Cardiac muscle cell (in vitro differentiated cells and primary cell): ENCODE measurements at places on chromosomes 7 and 10. TPM values are rescaled to one million over a fixed set of nuclear protein-coding genes. Genes with fewer than 3 reads are reported as not detected.

GRCh38 chr10:95756041-95756761 lies at the start of gene ENTPD1:
Gene ENTPD1 (plus strand): TSS chr10:95756163. CDS start chr10:95756240, 77 bp downstream.
- DNase-seq: peak; percentile 67
- H3K4me3 ChIP-seq: peak within 1 kb of the TSS; percentile 13
- H3K27me3 ChIP-seq: peaks cover 4% of the 10 kb centered on the region
- no peak within 1 kb of the TSS for H3K27ac ChIP-seq

DNA sequence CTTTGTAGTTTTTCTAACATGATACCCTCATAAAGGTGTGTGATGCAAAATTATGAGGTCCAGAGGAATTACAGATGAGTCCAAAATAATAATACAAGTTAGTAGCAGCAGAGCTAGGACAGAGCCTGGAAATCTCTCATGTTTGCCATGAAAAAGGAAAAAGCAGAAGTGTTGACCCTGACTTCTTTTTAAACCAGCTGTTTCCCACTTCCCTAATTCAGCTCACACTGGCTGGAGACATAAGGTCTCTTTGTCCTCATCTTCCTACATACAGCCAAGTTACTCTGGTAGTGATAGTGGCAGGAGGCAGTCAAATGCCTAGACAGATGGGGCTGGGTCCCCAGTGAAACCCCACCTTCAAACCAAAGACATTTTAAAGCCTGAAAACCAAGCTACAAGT lies 269.2 kb downstream of the C7orf25 start:
- H3K36me3 ChIP-seq: no peaks in the 10 kb centered on the region
- no peaks in the 10 kb centered on the region for H3K27me3 ChIP-seq
- H3K27ac ChIP-seq: no peak overlapping the region
- DNase-seq: no peak
- peaks cover 6% of the 10 kb centered on the region for H3K4me1 ChIP-seq

- peaks cover 7% of the 10 kb centered on the region for H3K36me3 ChIP-seq
- H3K27ac ChIP-seq: peak overlapping the region; percentile 47
- H3K4me1 ChIP-seq: peaks cover 55% of the 10 kb centered on the region
- DNase-seq: peak; percentile 67
These were observed 24.8 kb downstream of the GBX1 start for GRCh38 chr7:151142686-151143040.

GRCh38 chr7:139594911-139595476 lies 71.5 kb downstream of the CLEC2L start:
- H3K4me3 ChIP-seq: no peak overlapping the region
- H3K27ac ChIP-seq: no peak overlapping the region
- H3K4me1 ChIP-seq: no peaks in the 10 kb centered on the region
- H3K36me3 ChIP-seq: peaks cover 89% of the 10 kb centered on the region

DNA sequence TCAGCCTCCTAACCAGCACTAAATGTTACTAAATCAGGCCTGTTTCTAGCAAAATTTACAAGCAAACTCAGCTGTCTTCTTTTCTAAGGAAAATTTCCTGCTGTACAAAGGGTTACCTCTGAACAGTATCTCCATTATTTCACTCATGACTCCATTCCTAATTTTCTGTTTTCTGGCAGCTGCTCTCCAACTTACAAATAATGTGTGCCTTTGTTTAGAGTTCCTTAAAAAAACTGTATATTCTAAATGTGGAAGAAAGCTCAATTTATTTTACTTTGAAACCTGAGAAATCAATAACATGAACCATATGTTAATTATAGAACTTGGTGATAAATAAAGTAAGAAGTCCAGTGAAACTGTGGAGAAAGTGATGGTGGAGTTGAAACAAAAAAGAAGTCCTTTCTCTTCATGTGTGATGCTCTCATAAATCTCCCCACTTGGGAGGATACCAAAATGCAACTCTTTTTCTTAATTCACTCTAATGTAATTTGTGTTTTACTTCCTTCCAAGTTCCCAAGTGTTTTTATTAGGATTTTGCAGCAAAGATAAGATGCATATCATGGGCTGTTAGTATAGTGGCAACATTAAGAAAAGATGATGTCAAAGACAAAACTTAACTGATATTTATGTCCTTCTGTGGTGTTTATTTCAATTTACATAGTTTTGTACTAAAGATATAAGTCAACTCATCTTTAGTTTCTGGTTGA lies 74.8 kb downstream of the CDK6 start:
- DNase-seq: no peak
- H3K4me3 ChIP-seq: no peak overlapping the region
- H3K36me3 ChIP-seq: no peaks in the 10 kb centered on the region
- no peak overlapping the region for H3K27ac ChIP-seq
- H3K27me3 ChIP-seq: no peaks in the 10 kb centered on the region

DNA sequence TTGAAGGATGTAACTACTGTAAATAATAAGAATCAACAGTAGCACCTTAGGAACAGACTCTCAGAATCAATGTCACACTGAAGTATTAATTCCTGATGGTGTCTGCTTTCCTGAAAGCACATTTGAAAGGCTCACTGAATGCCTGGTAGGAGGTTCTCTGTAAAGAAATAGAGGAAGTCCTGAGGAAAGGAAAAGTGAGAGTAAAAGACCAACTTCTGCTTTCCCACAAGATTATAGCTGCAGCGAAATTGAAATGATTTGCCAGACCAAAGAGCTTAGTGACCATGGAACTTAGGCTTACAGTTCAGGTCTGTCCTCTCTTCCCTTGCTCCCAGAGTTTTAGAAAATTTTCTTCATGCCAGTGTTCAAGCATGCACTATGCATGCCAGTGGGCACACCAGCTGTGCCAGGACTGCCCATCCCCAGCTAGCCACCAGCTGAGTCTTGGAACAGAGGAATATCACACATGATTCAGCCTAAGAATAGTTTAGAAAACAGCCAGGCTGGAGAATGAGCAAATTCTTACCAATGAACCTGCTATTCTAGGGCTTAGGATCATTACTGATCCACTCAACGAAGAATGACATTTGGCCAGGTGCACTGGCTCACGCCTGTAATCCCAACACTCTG lies 123.2 kb downstream of the HERPUD2 start:
- H3K36me3 ChIP-seq: no peaks in the 10 kb centered on the region
- no peak overlapping the region for H3K27ac ChIP-seq
- H3K4me3 ChIP-seq: no peak overlapping the region
- no peaks in the 10 kb centered on the region for H3K4me1 ChIP-seq

GRCh38 chr10:86346799-86347665 lies 19.6 kb downstream of the GRID1 start:
- DNase-seq: no peak
- no peak overlapping the region for H3K4me3 ChIP-seq
- no peaks in the 10 kb centered on the region for H3K27me3 ChIP-seq
- H3K36me3 ChIP-seq: no peaks in the 10 kb centered on the region
- H3K27ac ChIP-seq: no peak overlapping the region
- H3K4me1 ChIP-seq: peaks cover 3% of the 10 kb centered on the region

GRCh38 chr10:74077416-74077815 lies 73.2 kb downstream of the AP3M1 start:
- no peak for DNase-seq
- no peak overlapping the region for H3K27ac ChIP-seq

DNA sequence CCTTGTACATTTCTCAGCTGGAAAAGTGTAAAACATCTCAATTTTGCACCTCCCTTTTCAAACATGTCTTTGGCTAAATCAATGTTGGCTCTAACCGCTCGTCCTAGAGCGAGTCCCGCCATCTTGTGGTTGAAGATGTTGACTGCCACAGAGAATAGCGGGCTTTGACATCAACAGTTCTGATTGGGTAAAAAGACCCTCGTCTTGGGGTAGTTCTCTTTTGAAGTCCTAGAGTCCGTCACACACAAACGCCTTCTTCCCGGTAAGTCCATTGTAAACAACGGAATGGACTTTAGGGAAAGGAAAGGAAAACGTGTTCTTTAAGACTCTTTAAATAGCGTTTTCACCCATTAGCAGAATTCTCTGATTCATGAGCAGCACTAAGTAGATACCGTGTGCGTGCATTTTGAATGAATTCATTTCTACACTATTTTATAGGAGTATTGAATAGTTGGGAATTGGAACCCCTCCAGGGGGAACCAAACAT lies 452 bp upstream of the RPP30 start:
- H3K4me3 ChIP-seq: peak overlapping the region; percentile 93
- no peak overlapping the region for H3K27ac ChIP-seq
- peaks cover 7% of the 10 kb centered on the region for H3K4me1 ChIP-seq

DNA sequence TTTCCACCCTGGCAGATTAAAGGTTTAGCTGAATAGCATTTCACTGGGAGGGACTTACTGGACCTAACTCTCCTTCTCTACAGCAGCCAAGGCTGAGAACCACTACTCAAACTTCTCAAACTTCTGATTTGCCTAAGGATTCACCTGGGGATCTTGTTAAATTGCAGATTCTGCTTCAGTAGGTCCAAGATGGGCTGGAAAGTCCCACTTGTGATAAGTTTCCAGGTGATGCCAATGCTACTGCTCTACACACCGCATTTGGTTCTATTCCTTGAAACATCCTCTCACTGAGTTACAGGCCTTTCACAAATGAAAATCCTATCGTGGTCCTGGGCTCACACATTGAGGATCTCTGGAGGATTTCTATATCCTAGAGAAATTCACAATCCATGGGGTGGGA lies 147.9 kb downstream of the CHCHD3 start:
- H3K4me3 ChIP-seq: no peak overlapping the region
- H3K27me3 ChIP-seq: no peaks in the 10 kb centered on the region
- no peak overlapping the region for H3K27ac ChIP-seq
- H3K36me3 ChIP-seq: no peaks in the 10 kb centered on the region

DNA sequence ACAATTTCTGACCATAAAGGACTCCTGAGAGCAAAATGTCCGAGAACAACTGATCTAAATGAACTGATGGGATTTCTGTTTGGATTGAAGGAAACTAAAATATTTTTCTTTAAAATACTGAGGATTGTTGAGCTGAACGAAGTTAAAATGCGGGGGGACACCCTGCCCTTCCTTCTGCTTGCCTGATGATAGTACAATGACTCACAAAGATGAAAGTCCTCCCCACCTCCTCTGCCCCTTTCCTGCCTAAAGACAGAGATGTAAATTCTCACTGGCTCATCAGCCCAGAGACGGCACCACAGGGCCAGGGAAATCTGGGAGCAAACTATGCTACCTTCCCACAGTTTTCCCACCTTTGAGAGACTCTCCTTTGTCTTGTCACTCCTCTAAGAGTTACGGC lies 180.6 kb downstream of the PHTF2 start:
- no peak for DNase-seq
- no peaks in the 10 kb centered on the region for H3K27me3 ChIP-seq

GRCh38 chr10:121033366-121033765 lies 182.2 kb downstream of the WDR11 start:
- no peak overlapping the region for H3K4me3 ChIP-seq
- DNase-seq: no peak
- no peaks in the 10 kb centered on the region for H3K27me3 ChIP-seq
- H3K27ac ChIP-seq: no peak overlapping the region

DNA sequence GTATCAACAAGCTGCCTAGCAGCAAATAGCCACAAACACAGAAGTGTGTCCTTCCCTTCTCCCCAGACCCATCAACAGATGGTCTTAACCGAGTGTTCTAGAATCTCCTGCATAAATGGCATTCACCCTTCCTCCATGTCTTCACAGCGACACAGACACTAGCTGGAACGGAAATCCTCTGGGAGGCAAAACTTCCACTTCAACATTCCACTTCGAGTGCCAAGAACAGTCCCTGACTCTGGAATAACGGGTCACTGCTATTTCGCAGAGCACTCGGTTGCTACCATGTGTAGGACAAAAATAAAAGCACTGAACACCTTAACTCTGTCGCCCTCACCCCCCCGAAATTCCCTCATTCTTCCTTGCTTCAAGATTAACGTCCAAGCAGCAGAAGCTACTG lies 65.1 kb downstream of the SFMBT2 start:
- no peak overlapping the region for H3K27ac ChIP-seq
- no peaks in the 10 kb centered on the region for H3K27me3 ChIP-seq
- no peak overlapping the region for H3K4me3 ChIP-seq
- H3K36me3 ChIP-seq: no peaks in the 10 kb centered on the region
- no peaks in the 10 kb centered on the region for H3K4me1 ChIP-seq

DNA sequence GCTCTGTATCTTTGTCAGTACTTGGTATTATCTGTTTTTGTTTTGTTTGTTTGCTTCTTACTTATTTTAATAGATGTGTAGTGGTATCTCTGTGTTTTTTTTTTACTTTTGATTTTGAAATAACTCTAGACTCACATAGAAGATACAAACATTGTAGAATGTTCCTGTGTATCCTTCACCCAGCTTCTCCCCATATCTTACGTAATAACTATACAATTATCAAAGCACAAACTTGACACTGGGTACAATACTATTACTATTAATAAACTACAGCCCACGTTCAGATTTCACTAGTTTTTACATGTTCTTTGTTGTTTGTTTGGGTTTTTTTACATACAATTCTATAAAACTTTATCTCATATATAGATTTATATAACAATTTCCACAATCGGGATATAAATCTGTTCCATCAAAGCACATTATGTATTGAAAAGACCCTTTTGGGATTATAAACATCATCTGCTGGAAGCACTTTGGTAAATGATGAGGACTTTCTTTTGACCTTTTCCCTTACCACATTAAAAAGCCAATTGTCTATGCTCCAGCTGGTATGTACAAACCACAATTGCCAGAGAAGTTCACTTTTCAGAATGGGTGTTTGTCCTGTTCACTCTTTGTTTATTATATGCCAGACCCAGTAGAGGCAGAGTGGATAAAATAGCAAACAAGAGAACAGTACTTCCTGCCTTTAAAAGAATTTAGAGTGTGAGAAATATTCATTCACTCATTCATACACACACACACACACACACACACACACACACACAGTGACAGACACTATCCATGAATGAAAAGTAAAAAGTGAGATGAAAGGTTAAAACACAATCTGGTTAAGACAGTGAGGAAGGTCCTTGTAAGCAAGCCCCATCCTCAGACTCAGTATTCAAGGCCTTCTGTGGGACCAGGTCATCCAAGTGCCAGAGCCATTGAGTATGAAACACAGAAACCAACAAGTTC lies 113.0 kb downstream of the SGMS1 start:
- no peaks in the 10 kb centered on the region for H3K36me3 ChIP-seq
- H3K4me1 ChIP-seq: peaks cover 5% of the 10 kb centered on the region
- no peak for DNase-seq
- no peak overlapping the region for H3K27ac ChIP-seq
- no peak overlapping the region for H3K4me3 ChIP-seq
- peaks cover 21% of the 10 kb centered on the region for H3K27me3 ChIP-seq

GRCh38 chr7:2412587-2413201 lies 9.3 kb downstream of the CHST12 start:
- H3K4me1 ChIP-seq: peaks cover 7% of the 10 kb centered on the region
- no peaks in the 10 kb centered on the region for H3K36me3 ChIP-seq
- H3K27me3 ChIP-seq: no peaks in the 10 kb centered on the region
- no peak overlapping the region for H3K4me3 ChIP-seq
- DNase-seq: no peak

DNA sequence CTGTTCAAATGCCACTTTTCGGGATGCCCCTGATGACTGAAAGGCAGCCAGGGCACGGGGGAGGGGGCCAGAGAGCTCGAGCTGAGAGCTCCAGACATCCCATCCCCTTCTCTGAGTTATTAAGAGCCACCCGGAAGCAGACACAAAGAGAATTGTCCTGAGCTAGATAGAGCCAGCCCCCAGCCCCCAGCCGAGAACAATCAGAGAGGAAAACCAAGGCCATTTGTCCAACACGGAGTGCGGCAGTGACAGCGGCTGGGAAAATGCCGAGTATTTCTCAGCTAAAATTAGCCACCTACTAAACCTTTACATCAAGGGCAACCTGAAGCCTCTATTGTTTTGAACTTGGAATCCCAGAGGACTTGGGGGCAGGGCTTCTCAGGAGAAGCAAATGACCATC lies 51.0 kb downstream of the UNC5B start:
- peaks cover 71% of the 10 kb centered on the region for H3K4me1 ChIP-seq
- no peak overlapping the region for H3K4me3 ChIP-seq
- H3K27me3 ChIP-seq: no peaks in the 10 kb centered on the region
- no peaks in the 10 kb centered on the region for H3K36me3 ChIP-seq
- no peak for DNase-seq

CLEC5A gene
- not detected in 2 replicates for total RNA-seq

CALHM1 gene
- 0.11 TPM in 1 of 2 replicates, not detected in the other for total RNA-seq

MSS51 gene
- total RNA-seq: 3.6 and 3.9 TPM in 2 replicates

IFIT1 gene
- 22.7 and 23.9 TPM in 2 replicates for total RNA-seq

TMEM270 gene
- total RNA-seq: not detected in 2 replicates

MCM10 gene
- 3.9 and 4.8 TPM in 2 replicates for total RNA-seq

VSTM4 gene
- total RNA-seq: 2.3 and 6.0 TPM in 2 replicates
